ENCODE measurements at places on chromosomes 11 and 22.

- H3K36me3 ChIP-seq = no peaks in the 10 kb centered on the region
Measured at GRCh38 chr11:43904742-43905535, 24.3 kb downstream of the ALKBH3 start.

GRCh38 chr11:1628506-1629325, 859 bp upstream of the KRTAP5-5 start:
- peak; percentile 65 for DNase-seq
- H3K4me1 ChIP-seq = peaks cover 15% of the 10 kb centered on the region
- no peak overlapping the region for H3K4me3 ChIP-seq
- no peak overlapping the region for H3K27ac ChIP-seq
- H3K36me3 ChIP-seq = no peaks in the 10 kb centered on the region
- H3K27me3 ChIP-seq = no peaks in the 10 kb centered on the region

GRCh38 chr11:117230286-117230961, 1.4 kb downstream of the PCSK7 start:
- H3K4me3 ChIP-seq = no peak overlapping the region
- no peak for DNase-seq
- no peaks in the 10 kb centered on the region for H3K36me3 ChIP-seq
- H3K4me1 ChIP-seq = peaks cover 41% of the 10 kb centered on the region
- no peak overlapping the region for H3K27ac ChIP-seq

DNA sequence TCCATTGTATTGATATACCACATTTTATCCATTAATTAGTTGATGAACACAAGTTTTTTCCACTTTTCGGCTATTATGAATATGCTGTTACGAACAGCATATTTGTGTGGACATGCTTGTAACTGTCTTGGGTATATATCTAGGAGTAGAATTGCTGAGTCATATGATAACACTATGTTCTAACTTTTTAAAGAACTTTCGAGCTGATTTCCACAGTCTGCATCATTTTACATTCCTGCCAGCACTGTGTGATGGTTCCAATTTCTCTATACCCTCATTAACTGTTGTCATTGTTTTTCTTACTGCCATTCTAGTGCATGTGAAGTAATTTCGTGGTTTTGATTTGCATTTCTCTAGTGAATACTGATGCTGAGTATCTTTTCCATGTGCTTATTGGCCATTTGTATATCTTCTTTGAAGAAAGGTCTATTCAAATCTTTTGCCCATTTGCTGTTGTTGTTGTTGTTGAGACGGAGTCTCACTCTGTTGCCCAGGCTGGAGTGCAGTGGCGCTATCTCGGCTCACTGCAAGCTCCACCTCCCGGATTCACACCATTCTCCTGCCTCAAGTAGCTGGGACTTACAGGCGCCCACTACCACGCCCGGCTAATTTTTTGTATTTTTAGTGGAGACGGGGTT, 7.4 kb upstream of the RCE1 start:
- H3K27me3 ChIP-seq = no peaks in the 10 kb centered on the region
- no peaks in the 10 kb centered on the region for H3K36me3 ChIP-seq
- no peak overlapping the region for H3K27ac ChIP-seq
- no peak for DNase-seq

GRCh38 chr22:31538815-31539214, 42.5 kb downstream of the SFI1 start:
- no peaks in the 10 kb centered on the region for H3K27me3 ChIP-seq
- no peaks in the 10 kb centered on the region for H3K4me1 ChIP-seq
- DNase-seq = no peak
- H3K36me3 ChIP-seq = no peaks in the 10 kb centered on the region

Data from body of pancreas (tissue), 4 donors.